Cerebellum (tissue), 4 donors: ENCODE measurements at places on chromosomes 1 and 21.
A peak's percentile ranks its signal among the peaks of the same experiment; 100 is the strongest.

- no peak for DNase-seq
Observed at GRCh38 chr1:240193679-240194078, 102.0 kb downstream of the FMN2 start.

DNA sequence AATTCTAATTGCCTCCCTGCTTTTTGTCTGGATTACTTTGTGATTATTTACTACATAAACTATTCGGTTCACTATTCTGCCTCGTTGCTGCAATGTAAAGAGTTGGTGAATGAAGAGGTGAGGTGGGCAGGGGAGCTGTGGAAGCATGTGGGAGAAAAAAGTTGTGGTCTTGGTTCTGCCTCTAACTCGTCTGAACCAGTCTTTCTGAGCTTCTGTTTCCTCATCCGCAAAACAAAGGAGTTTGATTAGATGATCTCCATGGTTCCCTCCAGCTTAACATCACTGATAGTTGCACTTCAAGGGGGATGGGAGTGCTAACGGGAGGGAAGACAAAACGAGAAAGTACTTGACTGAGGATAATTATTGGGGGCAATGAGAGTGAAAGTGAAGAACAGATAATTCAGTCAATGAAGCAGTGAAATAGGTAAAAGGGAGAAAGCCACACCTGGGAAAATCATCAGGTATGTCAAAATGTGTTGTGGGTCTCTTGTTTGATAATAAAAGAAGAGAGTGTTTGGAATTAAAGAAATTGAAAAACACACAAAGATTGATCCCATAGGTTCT, 26.2 kb upstream of the UHMK1 start:
- DNase-seq: no peak

GRCh38 chr21:36630485-36631206, 68.3 kb upstream of the SIM2 start:
- peak; percentile 17 for DNase-seq

- DNase-seq: no peak
Observed at GRCh38 chr1:112255080-112255479, 140.9 kb upstream of the CTTNBP2NL start.

DNA sequence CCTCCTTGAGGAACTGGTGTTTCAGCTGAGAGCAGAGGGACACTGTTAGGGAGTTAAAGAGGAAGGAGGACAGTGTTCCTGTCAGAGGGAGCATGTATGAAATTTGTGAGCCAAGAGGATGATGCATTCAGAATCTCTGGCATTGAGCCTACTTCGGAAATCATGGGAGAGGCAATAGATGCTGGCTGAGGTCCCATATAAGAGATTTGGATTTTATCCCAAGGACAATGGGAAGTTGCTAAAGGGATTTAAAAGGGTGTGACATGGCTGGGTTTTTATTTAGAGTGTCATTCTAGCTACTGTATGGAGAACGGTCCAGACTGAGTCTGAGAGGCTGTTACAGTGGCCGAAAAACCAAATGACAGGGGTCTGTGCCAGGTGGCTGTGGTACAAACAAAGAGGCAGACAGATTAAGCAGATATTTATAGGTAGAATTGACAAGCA, 403.2 kb upstream of the B3GALT2 start:
- DNase-seq: no peak

DNA sequence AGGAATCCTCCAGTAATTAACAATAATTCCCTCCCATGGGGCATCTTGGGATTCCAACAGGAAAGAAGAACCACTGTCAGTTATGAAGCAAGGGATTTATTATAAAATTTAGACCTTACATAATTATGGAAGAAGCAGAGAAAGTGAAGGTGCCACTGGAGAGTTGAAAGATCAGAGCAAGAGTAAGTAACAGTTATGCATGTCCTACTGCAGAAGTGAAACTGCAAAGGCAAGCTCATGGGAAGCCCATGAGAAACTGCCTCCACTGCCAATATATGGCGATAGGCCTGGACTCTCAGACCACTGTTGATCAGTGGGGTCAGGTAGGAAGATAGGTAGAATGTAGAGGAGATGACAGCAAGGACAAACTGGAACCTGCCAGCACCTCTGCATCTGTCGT, 123.6 kb upstream of the ZNF648 start:
- DNase-seq: no peak

GRCh38 chr1:74811436-74812179, 78.7 kb downstream of the TYW3 start:
- DNase-seq: no peak

- no peak for DNase-seq
Observed at GRCh38 chr1:61852670-61853015, 110.4 kb downstream of the PATJ start.

- peak; percentile 90 for DNase-seq
Observed at GRCh38 chr1:47333578-47333921, at the start of gene CMPK1. Gene CMPK1 (plus strand): TSS chr1:47333790. CDS start chr1:47333946, 156 bp downstream.

DNA sequence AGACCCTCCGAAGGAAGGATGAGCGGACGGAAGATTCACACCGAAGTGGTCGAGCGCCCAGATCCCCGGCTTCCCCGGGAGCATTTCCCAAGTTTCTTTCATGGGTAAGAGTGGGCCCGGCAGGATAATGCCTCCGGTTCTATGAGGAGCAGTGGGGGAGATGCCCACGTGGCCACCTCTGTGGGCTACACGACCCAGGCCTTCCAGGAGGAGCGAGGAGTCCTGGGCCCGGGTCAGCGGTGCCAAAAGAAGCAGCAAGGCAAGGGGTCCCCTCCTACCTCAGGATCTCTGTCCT, 7.9 kb upstream of the NBPF11 start:
- no peak for DNase-seq

- DNase-seq: no peak
Observed at GRCh38 chr1:209493559-209493958, 90.0 kb upstream of the CAMK1G start.

GRCh38 chr1:234584926-234585325, 25.1 kb downstream of the IRF2BP2 start:
- DNase-seq: no peak
